ENCODE measurements at places on chromosomes 2 and 18.

GRCh38 chr18:67261931-67262552 lies 254.5 kb downstream of the DSEL start:
- no peak for DNase-seq

DNA sequence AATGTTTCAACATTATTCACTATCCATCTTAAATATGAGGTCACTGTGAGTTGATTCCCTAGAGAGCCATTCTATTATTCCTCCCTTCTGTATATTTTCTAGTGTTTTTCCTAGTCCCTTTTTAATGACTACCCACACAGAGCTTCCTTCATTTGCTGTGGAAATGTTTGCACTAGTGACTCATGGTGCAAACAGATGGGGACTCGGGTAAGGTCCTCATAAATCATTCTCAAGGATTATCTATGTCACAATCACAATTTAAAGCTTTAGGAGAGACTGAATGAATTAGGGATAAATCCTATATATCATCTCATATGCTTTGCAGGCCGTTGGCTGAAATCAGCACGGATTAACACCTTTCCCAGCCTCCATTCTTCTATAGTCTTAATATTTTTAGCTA lies 159.6 kb downstream of the DCC start:
- no peak for DNase-seq

GRCh38 chr2:30615926-30616325 lies 168.9 kb downstream of the LCLAT1 start:
- no peak for DNase-seq

GRCh38 chr2:228433721-228434120 lies 252.2 kb upstream of the SPHKAP start:
- DNase-seq = no peak

GRCh38 chr18:75533950-75534349 lies 106.4 kb upstream of the SMIM21 start:
- DNase-seq = no peak

- DNase-seq = no peak
Observed at GRCh38 chr18:21406116-21406515, 164.1 kb downstream of the GREB1L start.

DNA sequence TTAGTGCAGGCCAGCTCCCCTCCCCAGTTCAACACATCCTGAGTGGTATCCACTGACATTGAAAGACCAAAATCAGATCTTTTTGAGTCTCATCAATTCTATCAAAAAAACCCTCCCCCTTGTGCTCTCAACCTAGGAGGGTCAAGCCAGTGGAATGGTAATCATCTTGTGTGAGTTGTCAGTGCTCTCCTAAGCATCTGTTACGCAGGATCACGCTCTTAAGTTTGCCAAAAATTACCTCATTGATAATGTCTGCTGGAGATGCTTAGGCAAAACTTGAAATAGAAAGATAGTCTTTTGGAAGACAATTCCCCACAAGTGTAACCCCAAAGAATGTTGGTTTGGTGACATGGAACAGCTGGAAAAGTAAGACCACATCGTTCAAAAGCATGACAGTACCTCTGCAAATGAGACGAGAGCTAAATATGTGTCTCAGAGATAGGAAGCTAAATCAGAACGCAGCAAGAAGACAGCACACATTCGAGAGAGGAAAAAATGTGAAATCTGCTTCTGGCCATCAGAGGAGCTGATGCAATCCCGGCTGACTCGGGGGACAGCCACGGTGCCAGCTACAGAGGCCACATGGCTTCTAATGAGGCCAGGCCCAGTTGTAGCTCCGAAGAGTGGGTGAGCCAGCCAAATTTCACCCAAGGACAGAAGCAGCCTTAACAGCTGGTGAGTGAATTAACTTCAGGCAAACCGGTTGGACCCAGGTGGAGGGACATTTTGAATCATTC lies 753.9 kb downstream of the RNF144A start:
- no peak for DNase-seq

DNA sequence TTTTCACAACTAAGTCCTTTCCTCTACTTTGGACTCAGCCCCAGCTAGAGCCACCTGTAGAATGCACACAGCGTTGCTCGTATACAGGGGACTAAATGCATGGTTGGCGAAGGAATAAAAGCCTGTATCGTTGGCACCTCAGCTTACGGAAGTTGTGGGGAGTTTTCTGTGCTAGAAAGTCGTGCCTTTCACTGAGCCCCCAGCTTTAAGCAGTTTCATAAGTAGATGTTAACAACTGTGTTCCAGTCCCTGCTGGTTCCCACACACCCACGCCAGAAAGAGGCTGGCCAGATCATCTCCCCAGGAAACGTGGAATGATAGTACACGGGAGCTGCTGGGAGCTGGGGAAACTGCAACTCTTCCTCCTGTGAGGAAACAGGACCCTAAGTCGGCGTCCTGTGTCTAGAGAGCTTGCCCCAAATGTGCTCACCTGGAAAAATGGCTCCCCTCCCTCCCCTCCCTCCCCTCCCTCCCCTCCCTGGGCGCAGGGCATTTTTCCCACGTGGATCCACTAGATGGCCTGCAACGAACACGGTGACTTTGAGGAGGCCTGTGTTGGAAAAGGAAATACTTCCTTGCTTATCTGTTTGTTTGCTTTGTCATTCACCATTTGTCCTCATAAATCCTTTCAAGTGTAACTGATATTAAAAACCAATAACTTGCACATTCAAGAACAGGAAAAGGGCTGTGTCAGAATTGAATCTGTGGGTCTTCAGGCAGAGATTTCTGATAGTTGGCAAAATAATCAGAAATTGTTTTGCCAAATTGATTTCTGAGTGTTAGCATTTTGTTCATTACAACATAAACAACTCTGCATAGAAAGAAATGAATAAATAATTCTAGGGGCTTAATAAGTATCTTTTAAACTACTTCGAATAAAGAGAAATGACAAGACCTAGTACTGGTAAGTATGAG lies 43.9 kb upstream of the RFX8 start:
- DNase-seq = no peak

DNA sequence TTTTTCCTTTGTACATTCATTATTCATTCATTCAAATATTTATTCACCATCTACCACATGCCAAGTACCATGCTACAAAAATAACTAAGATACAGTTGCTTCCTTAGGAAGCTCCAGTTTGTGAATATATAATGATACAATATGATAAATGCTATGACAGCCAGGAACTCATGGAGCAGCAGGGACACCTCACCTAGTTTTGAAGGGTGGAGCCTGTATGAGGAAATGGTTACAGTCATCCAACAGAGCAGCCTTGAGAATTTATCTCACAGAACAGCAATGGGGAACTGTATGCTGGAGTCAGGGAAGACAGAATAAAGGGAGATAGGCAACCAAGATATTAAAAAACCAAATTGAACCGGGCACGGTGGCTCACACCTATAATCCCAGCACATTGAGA lies 124.0 kb downstream of the OSBPL1A start:
- DNase-seq = no peak

DNA sequence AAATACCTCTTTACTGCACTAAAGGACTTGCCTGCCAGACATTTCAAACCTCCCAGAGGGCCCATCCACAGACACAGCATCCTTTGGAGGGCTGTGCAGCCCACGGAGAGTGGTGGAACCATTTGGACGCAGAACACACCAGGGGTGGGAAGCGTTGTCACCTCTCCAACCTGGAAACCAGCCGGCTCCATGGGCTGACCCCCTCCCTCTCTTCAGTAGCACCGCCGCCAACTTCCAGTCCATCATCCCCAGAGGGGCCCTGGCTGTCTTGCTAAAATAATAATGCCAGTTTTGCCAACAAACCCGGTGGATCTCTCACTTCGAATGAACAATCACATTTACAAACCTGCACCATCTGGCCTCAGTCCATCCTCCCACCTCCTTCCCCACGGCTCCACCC lies 203.9 kb downstream of the FBXO15 start:
- no peak for DNase-seq

GRCh38 chr2:220833446-220833845 lies 738.7 kb downstream of the EPHA4 start:
- no peak for DNase-seq

- no peak for DNase-seq
Observed at GRCh38 chr2:69054431-69054830, 41.5 kb downstream of the ANTXR1 start.

GRCh38 chr2:186440506-186440905 lies 45.6 kb upstream of the ZC3H15 start:
- no peak for DNase-seq

DNA sequence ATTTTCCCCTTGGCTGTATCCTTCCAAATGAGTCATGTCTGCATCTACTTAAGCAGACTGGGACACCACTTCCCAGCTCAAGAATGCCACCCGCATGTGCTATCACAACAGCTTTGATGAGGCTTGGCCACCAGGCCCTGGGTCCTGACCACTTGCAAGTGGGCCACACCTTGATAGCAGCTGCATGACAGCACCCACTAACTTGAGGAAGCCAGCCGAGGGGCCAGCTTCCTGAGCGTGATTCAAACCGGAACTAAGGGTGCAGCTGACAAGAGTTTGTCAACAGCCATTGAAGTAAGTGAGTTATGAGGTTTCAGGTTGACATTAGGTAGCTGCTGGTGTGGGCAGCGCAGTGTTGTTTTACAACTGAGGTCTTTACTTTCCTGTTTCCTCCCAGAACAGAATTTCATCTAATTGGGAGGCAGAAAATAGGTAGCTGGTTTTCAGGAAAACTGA lies 54.4 kb downstream of the EPHA4 start:
- peak; percentile 54 for DNase-seq

GRCh38 chr2:183996825-183997793 lies 601.2 kb upstream of the ZNF804A start:
- no peak for DNase-seq

GRCh38 chr2:96703021-96703751 lies 36.7 kb downstream of the LMAN2L start:
- no peak for DNase-seq

- DNase-seq = no peak
Observed at GRCh38 chr18:9174302-9174701, 37.7 kb downstream of the ANKRD12 start.

GRCh38 chr2:69600425-69600824 lies 43.1 kb downstream of the AAK1 start:
- no peak for DNase-seq

DNA sequence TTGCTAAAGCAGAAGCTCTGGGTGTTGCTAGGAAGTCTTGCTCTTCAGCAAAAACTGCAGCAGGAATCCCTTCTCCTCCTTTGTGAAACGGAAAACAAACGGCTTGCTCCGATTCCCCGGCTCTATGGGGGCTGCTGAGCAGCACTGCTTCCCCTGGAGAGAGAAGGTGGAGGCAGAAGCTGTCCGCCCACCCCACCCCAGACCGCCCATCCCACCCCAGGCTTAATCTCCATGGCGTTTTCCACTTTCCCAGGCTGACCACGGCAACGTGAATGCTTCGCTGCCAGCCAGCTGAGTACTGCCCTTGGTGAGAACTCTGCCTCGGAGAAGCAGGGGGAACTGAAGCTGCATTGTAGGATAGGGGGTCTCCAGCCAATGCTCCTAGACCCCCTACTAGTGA lies 139.2 kb downstream of the BCL2 start:
- no peak for DNase-seq

GRCh38 chr2:8993196-8993901 lies 10.1 kb downstream of the MBOAT2 start:
- DNase-seq = no peak

DNA sequence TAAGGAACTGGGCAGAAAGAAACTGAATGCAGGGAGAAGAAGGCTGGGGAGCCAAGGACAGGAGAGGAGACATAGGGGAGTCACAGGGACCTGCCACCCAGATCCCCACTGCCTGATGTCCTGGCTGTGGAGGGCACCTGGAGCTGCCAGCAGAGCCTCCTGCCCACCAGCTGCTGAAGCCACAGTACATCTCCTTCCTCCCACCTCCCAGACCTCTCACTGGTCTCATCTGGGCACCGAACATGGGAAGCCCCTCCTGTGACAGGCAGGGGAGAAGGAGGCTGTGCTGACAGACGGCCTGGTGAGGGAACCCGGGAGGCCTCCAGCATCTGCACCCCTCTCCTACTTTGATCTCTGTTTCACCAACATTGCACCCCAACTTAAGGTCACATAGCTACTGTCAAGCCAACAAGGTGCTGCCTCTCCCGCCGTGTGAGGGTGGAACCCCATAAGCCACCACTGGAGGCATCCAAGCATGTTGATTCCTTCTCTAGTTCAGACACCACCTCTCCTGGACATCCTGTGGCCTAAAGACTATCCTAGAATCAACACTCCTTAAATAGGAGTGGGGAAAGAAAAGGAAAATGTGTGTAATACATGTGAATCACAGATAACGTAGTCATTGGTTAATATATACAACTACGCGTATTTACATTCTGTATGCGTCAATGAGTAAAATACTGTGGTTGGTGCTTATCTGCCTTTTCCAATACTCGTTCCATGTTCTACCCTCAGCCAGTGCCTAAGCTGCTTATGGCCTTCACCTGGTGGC lies 3.5 kb upstream of the RNPEPL1 start:
- DNase-seq = no peak

DNA sequence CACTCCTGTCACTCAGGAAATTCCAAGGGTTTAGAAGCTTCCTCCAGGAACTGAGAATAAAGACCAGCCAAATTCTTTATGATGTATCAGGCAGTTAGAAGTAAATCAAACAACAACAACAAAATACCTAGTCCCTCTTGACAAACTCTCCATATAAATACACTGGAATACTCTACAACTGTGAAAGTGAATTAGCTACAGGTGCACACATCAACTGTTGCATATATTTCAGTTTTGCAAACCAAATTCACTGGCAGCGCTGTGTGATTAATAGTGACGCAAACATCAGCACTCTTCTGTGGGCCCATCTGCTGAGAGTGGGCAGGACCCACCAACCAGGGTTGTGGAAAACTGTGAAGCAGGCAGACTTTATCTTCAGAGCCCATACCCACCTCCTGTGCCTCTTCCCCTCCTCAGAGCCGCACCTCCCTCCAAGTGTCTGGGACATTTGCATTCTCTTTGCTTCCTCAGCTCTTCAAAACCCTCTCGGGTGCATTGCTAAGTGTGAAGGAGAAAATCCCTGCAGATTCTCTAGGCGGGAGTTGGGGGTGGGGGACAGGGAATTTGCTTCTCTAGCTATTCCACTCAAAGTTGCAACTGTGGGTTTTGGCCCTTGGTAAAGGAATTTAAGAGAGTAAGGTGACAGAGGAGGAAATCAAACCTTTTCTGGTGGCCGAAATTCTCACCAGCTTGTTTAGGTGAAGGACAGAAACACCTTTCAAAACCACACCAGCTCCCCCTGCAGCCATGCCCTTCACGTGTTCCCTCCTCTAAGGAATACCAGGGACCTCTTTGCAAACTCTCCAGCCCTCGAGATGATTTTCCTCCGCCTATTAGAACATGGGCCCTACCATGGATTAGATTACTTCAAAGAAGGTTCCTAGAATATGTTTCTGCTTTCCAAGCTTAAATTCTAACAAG lies 119.3 kb downstream of the MRO start:
- DNase-seq = no peak

DNA sequence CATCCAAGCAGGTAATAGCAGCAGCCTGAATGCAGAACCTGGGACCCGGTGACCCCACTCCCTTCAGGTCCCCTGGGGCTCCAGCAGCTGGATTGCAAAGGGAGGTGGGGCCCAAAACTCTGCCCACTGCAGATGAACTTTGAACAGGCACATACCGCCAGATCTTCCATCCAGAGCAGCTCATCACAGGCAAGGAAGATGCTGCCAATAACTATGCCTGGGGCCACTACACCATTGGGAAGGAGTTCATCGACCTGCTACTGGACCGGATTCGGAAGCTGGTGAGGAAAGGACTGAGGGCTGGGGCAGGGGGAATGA lies 9.2 kb upstream of the DNAJB2 start:
- DNase-seq = no peak

Data from stimulated activated CD4-positive, alpha-beta T cell treated with anti-CD3 and anti-CD28 coated beads, Interleukin-15, amount 100 ng/mL, for 48 hours (primary cell).